BJ (cell line): ENCODE measurements at places on chromosomes 3 and 15.

GRCh38 chr3:45020534-45020933 lies 5.6 kb upstream of the CLEC3B start:
- DNase-seq = no peak

DNA sequence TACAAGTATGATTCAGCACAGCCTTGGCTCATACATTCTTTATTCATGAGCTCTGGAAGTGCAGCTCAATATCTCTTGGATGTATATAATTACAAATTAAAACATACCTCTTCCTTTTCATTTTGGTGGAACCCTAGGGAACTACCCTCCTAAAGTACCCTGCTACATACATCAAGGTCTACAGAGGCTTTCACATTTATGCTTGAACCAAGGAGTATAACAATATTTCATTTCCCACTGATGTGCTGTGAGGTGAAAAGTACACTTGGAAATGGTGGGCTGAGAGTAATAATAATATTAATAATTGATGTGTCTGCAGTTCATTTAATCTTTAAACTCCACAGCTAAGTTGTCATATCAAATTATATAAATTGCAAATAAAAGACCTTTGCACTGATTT lies 142.2 kb upstream of the LRRC3B start:
- DNase-seq = no peak

- no peak for DNase-seq
These were observed 175.0 kb upstream of the SGO1 start for GRCh38 chr3:20361000-20361399.

DNA sequence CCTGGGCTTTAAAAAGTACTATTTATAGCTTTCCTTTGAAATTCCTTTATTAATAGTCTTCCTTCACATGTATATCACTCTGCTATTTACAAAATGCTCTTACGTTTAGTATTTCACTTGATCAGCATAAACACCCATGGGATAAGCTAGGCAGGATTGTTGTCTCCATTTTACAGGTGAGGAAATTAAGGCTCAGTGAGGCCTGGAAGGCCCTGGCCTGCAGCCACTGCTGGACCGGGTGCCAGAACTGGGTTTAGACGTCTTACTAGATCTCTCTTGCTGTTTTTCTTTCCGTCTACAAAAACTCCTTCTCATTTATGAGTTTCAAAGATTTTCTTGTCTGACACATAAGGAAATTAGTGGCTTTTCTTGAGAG lies 236.4 kb downstream of the LPP start:
- DNase-seq = no peak

- DNase-seq = no peak
These were observed 18.9 kb downstream of the EFCAB12 start for GRCh38 chr3:129409541-129409940.

- no peak for DNase-seq
These were observed 115.0 kb downstream of the ISL2 start for GRCh38 chr15:76451540-76451939.

DNA sequence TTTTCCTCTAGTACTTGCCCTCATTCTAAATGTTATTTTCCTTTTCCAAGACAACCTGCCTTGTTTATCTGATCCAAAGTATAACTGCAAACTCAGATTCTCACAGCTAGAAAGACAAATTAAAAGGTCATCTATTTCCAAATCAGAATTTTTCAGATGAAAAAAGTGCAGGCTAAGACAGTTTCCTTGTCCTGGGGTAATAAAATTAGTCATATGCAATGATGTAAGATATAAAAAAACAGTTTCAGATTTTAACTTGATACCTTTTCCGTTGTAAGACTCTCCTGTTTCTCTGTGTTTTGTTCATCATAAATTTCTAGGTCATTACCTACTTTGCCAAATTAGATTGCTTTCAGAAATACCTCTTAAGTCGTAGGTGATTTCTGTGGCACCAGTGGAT lies 238.4 kb upstream of the PEX5L start:
- no peak for DNase-seq

DNA sequence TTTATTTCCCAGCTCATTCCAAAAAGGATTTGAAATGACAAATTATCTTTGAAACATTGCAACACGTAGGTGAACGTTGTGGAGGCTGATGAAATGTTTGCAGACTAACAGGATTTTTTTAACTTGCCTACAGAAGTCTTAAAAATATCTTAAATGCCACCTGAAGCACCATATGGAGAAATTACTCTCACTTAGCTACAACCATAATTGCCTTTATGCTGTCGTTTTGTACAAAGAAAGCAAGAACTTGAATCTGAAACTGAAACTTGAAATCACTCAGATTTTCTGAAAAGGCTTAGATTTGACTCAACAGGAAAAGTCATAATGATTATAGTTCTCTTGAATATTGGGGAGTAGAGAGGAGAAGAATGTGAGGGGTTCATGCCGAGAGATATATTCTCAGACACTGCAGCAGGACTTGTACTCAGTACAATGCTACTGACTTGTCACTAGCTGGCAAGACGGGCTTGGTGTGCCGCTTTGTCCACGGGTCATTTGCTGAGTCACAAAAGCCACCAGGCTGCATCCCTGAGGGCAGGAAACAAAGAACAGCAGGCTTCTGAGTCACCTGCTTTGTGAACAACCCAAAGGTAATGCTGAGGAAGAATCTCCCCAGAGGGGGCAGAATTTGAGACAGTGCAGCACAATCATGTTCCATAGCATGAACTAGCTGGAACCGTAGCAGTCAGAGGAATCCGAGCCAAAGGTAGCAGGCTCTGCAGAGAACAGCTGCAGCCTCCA lies 7.1 kb upstream of the FMN1 start:
- no peak for DNase-seq

GRCh38 chr3:29408676-29409075 lies 127.8 kb downstream of the RBMS3 start:
- DNase-seq = no peak

GRCh38 chr3:124303305-124303910 lies 311.5 kb upstream of the ROPN1 start:
- no peak for DNase-seq

- no peak for DNase-seq
These were observed 37.9 kb downstream of the CPA3 start for GRCh38 chr3:148903022-148903442.

DNA sequence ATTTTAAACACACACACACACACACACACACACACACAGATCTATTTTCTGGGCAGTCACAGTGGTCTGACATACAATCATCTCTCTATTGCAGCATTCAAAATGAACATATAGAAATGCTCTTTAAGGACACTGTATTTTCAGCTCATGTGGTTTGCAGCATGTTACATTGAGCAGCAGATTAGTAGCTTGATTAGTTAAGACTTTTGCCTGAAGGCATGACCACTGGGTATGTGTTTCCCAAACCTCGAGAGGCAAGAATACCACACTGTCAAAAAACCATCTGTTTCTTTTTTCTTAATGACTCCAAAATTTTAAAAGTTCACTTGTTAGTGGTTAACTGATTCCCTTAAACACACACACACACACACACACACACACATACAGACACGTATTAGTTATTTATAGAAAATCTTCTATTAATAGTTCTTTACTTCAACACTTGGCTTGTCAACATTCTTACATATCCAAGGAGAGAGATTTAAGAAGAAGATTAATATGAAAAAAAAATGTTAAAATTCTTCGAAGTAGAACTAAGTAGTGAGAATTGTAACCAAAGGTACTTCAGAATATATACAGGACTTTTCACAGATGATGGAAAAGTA lies 518.2 kb downstream of the CADM2 start:
- DNase-seq = no peak
